ENCODE measurements at places on chromosomes 1 and 21.

- DNase-seq: no peak
Observed at GRCh38 chr1:116982319-116983004, 19.1 kb upstream of the CD101 start.

GRCh38 chr1:19484798-19485361 lies 459 bp downstream of the CAPZB start:
- DNase-seq: no peak

- DNase-seq: no peak
Observed at GRCh38 chr1:22832414-22832786, 121.8 kb downstream of the EPHB2 start.

GRCh38 chr1:61097317-61097716 lies 15.0 kb downstream of the NFIA start:
- no peak for DNase-seq

DNA sequence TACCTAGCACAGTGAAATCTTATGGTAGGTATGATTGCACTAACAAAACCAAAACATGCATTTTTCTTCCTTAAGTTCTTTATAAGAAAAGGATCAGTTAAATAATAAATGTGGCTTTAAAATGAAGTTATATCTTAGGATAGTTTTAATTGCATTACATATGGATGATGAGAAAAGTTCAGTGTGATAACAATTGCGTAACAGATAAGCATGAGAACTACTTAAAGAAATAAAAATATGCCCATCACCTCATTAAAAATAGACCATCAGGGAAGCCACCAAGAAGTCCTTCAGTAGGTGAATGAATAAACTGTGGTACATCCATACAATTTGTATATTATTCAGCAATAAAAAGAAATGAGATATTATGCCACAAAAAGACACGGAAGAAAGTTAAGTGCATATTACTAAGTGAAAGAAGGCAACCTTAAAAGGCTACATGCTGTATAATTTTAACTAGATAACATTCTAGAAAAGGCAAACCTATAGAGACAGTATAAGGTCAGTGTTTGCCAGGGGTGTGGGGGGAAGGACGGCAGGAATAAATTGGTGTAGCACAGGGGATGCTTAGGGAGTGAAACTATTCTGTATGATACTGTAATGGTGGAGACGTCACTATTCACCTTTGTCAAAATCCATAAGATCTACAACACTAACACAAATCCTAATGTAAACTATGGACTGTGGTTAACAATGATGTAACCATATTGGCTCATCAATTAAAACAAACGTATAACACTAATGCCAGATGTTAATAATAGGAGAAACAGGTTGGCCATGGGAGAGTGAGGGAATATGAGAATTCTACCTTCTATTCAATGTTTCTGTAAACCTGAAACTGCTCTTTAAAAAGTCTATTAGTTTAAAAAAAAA lies 42.9 kb downstream of the MPZL1 start:
- no peak for DNase-seq

- no peak for DNase-seq
Observed at GRCh38 chr1:220748936-220749335, 814 bp downstream of the MTARC2 start.

DNA sequence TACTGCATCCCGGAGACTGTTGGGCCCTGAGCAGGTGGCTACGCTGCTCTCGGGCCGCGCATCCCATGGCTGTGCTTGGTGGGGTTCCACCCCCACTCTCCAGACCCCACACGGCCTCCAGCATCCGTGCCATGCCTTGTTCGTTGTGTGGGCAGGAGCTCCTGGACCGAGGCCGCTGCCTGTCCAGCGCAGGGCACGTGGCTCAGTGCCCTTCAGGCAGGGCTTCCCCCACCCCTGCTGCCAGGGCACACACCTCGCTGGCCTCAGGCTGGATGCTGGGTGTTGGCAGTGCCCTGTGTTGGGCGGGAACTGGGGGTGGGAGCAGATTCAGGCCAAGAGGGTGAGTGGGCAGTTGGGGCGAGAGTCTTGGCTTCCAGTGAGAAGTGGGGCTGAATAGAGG lies 9.9 kb downstream of the PRKCZ start:
- no peak for DNase-seq

- no peak for DNase-seq
Observed at GRCh38 chr1:64790832-64791487, 46.1 kb downstream of the RAVER2 start.

DNA sequence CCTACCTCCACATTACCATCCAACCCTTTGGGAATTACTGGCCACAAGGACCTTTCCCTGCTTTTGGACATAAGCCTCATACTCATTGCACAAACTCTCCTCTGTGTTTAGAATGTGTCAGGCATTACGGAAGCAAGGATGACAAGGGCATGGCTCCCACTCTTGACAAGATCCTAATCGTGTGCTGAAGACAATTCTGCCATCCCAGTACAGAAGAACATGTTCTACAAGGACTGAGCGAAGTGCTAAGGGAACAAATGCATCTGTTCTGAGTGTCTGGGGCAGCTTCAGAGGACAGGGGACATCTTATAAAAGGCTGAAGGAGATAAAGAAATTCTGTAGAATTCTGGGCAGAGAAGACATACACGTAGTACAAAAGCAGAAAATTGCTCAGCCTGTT lies 378.5 kb upstream of the CAMK1G start:
- no peak for DNase-seq

DNA sequence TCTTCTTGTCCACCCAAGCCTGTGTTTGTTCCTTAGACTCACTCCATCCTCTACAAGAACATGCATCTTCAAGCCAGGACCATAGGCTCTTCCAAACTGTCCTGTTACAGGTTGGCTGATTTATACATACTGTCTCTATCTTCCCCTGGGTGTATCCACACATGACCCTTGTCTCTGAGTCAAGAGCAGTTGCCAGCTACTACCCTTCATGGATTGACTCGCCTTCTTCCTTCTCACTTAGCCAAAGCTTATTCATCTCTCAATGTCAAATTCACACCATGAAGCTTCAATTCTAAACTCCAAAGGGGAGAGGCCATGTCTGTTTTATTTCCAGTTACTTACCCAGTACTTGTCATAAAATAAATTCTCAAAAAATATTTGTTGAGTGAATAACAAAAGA lies 64.1 kb upstream of the CACHD1 start:
- DNase-seq: no peak

- DNase-seq: no peak
Observed at GRCh38 chr1:46529031-46529630, 22.3 kb downstream of the KNCN start.

GRCh38 chr1:60035921-60036320 lies 37.6 kb downstream of the C1orf87 start:
- no peak for DNase-seq

- DNase-seq: no peak
Observed at GRCh38 chr1:31701091-31701736, 2.6 kb downstream of the COL16A1 start.

DNA sequence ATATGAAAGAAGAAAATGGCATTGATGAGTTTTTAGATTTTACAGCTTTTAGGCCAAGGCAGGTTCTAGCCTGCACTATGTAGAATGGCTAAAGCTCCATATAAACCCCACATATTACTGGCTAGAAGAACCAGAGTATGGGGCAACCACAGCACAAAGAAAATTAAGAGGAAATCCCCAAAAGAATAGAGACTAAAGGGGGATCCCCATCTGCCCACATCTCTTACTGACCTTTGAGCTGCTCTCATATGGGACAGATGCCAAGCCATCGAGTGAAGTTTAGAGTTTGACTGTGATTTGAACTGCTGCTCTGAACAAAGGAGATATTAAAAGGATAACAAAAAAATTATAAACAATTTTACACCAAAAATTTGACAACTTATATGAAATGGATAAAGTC lies 102.2 kb upstream of the HAO2 start:
- DNase-seq: peak; percentile 8

DNA sequence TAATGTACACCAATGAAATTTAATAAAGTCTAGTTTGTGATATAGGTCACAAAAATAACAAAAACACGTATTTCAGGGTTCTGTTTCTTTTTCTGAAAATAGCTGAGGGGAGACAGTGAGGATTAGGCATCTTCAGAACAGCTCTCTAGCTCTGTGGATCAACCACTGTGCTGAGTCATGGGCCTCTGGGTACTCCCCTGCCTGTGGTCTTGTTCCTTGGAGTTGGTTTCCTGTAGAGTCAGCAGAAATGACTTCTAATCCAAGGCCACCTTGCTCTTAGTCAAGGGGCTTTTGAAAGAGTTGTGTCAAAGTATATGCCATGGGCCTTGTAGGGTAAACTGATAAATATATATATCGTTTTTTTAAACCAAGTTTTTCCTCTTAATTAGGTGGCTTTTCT lies 141.8 kb upstream of the ZRANB2 start:
- DNase-seq: no peak

GRCh38 chr1:209086486-209087192 lies 496.9 kb upstream of the CAMK1G start:
- DNase-seq: peak; percentile 33

GRCh38 chr1:85001742-85002141 lies 4.8 kb upstream of the MCOLN2 start:
- no peak for DNase-seq

GRCh38 chr1:47443530-47444296 lies 5.9 kb downstream of the FOXD2 start:
- DNase-seq: no peak

GRCh38 chr1:8632102-8632501 lies 185.3 kb downstream of the RERE start:
- DNase-seq: no peak

- no peak for DNase-seq
Observed at GRCh38 chr1:181174861-181175260, 86.4 kb downstream of the IER5 start.

GRCh38 chr1:167467126-167467710 lies 51.1 kb downstream of the CD247 start:
- no peak for DNase-seq

GRCh38 chr21:32392299-32392879 lies 423 bp downstream of the URB1 start:
- no peak for DNase-seq

- no peak for DNase-seq
Observed at GRCh38 chr1:221908573-221908972, 166.7 kb upstream of the DUSP10 start.

- no peak for DNase-seq
Observed at GRCh38 chr1:241582921-241583321, 50.7 kb downstream of the KMO start.

- no peak for DNase-seq
Observed at GRCh38 chr1:42978317-42979035, 19.8 kb upstream of the SLC2A1 start.

DNA sequence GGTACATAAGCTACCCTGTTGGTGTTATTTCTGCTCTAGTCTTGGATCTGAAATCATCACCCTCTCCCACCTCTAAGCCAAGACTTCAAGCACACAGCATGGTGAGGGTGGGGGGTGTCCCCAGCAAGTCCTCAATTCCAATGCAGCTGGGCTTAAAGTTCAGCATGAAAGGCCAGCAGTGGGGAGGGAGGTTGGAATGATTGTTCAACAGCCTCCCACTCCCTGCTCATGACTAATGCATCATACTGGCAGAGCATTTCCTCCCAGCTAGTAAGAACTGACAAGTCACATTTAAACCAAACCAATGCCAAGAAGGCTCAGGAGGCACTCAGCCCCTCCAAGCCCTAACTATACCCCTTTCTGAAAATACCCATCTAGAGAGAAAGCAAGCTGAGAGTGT lies 50.1 kb downstream of the TIAM1 start:
- DNase-seq: no peak

- no peak for DNase-seq
Observed at GRCh38 chr1:101314244-101314643, 77.4 kb downstream of the S1PR1 start.

DNA sequence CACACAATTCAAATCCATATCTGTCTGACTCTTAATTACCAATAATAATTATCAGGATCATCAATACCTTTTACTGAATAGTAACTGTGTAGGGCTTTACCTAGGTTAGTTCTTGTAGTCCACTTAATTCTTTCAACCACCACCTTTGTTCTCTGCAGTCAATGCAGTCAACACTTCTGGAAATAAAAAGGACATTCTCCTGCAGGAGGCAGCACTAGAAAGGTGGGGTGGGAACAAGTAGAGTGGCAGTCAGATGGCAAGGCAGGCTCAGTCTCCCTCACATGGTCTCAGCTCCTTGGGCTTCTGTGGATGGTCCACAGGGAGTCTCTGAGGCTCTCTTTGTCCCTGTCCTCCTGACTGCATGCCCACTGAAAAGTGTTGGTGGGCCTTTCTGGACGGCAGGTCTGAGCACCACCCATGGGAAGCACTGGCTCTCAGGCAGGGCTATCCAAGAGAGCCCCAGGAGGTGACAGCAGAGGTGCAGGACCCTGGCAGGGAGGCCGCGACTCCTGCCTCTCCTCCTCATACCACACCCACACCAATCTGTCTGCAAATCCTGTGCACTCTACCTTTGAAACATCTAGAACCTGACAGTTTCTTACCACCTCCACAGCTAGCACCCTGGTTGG lies 237.3 kb downstream of the FOXD2 start:
- no peak for DNase-seq

DNA sequence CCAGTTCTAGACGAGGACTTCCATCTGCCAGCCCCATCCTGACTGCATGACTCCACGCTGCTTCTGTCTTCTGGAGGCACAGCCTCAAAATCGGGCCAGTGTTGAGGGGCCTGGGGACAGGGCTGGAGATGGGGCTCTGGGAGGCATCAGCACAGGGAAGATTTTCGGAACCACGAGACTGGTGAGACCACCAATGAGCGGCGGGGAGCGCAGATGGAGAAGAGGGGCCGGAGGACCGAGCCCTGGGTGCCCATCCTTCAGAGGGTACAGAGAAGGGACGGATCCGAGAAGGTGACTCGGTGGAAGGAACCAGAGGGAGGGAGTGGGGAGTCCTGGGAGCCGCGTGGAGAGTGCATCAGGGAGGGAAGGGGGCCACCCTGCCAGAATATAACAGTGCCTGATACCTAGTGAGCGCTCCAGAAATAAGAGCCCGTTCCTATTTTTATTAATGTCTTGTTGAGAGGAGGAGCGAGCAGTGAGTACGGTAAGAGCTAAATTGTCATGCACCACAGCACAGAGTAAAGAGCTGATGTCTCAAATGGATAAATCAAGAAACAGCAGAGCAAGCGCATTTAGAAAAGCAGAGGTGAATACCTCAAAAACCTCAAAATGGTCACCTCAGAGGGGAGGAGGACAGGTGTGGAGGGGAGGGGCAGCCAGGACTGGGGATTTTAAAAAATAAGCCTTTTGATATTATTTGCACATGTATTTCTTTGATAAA lies 26.2 kb upstream of the KIF26B start:
- DNase-seq: no peak

GRCh38 chr21:40416572-40416971 lies 430.4 kb downstream of the DSCAM start:
- no peak for DNase-seq

DNA sequence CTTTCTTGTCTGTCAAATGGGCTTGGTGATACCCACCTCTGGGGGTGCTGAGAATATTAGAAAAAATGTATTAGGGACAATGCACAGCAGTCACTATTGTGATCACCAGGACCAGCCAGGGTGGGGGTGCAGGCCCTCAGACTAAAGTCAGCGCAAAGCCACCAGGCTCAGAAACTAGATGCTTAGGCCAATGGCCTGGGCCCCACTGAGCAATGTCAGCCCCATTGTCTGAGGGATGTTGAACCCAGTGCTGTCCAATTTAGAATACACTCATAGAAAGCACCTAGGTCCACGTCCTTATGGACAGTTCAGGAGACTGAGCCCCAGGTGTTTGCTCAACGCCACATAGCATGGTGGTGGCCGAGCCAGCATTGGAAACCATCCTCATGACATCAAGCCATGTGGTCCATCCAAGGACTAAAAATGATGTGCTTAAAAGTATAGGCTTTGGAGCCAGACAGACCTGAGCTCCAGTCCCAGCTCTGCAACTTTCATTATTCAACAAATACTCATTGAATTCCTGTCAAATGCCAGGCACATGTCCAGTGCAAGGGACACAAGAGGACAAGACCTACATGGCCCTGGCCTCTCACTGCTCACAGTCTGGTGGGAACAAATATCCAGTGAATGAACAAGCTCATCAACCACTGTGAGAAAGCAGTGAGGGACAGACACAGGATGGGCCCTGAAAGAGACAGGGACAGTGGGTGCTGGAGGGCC lies 273.8 kb downstream of the MATN1 start:
- no peak for DNase-seq
